ENCODE measurements at places on chromosomes 12 and 14.

- peak; percentile 64 for DNase-seq
Measured at GRCh38 chr12:116539905-116540482, 19.2 kb upstream of the MAP1LC3B2 start.

DNA sequence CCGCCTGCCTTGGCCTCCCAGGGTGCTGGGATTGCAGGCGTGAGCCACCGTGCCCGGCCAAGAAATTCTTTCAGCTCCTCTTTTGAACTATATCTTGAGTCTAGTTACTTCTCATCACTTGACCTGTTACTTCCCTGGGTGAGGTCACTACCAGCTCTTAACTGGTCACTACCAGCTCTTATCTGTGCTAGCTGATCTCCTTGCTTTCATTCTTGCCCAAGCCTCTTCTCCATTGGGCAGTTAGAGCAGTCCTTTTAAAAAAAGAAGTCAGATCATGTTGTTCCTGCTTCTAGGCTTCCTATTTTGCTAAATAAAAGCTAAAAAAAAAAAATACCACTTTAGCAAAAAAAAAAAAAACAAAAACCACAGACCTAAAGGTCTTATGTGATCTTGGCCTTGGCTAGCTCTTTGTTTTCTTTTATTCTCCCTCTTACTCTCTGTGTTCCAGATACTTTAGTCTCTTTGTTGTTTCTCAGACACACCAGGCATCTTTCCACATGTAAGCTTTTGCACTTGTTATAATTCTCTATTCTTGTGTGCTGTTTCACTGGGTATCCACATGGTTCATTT is 63.5 kb downstream of the RAD51B start:
- no peak for DNase-seq

- no peak for DNase-seq
Measured at GRCh38 chr14:90610346-90611040, 205.7 kb downstream of the TTC7B start.

DNA sequence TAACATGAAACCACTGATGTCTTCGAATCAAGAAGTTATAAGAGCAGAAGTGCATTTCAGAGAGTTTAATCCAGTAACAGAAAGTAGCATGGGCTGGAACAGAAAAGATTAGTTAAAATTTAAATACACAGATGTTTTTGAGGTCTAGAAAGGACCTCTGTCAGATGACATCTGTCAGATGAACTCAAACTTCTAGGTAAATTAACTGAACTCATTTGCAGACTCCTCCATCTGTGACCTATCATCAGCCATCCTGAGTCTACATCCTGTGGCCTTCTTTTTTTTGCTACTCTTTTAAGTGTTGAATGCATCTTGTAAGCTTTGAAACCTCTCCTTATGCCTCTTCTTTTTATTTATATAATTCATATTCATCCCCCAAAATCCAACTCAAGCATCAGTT is 53.3 kb downstream of the C2CD5 start:
- DNase-seq: no peak

DNA sequence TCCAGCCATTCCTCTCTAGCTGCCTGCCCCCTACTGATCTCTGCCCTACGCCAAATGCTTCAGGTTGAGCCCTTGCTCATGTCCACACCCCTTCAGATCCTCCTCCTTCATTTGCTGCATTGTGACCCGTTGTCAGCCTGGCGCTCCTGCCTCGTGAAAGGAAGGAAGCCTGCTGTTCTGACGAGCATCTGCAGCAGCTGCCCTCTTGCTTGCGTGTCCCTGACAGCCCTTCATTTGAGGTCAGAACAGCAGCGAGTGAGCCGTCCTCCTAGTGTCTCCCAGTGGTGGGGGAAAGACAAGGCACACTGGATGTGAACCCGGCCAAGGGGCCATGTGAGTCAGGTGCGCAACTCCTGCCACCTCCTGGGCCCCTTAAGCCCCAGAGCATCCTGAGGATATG is 3.0 kb upstream of the PIANP start:
- DNase-seq: peak; percentile 56

- DNase-seq: no peak
Measured at GRCh38 chr12:58580095-58580494, 340.2 kb downstream of the LRIG3 start.

DNA sequence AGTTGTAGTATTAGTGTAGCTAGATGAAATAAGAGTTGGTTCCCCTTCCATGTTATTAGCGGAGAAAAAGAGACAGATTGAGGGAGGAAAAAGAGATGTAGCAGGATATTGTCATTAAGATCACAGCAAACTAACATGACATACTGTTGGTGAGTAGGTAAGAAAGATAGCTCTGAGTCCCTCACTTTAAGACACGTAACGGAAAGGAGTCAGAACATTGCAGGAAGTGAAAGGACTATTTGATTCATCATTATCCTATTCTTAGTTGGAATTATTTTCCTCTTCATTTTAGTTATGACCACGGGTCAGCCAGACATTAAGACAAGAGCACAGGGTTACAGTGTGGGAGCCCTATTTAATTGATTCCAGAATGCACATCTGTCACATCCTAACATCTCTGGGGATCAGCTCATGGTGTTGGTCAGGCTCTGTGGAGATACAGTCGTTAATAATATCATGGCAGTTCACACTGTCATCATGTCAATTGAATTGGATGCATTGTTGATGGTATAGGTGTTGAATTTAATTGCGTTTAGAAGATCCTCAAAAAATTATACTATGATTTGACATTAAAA is 55.0 kb downstream of the TMX1 start:
- DNase-seq: no peak

GRCh38 chr14:28254768-28255167 is 511.8 kb upstream of the FOXG1 start:
- no peak for DNase-seq

GRCh38 chr12:47721431-47721973 is 3.8 kb downstream of the ENDOU start:
- no peak for DNase-seq

Measured in mesenchymal stem cell (in vitro differentiated cells and primary cell).